Progenitor cell of endocrine pancreas (in vitro differentiated cells): ENCODE measurements at places on chromosomes 2 and 18. TPM values are rescaled to one million over a fixed set of nuclear protein-coding genes. Genes with fewer than 3 reads are reported as not detected.

Gene CD226
- 0.49 and 0.55 TPM in 2 replicates for total RNA-seq

Gene C2orf81
- 11.3 and 13.4 TPM in 2 replicates for total RNA-seq

GRCh38 chr2:227491386-227491785 lies 19.4 kb downstream of the AGFG1 start:
- H3K4me1 ChIP-seq = peaks cover 2% of the 10 kb centered on the region
- H3K27me3 ChIP-seq = no peaks in the 10 kb centered on the region
- peaks cover 8% of the 10 kb centered on the region for H3K36me3 ChIP-seq
- no peak overlapping the region for H3K27ac ChIP-seq
- no peak overlapping the region for H3K4me3 ChIP-seq
- no peak for DNase-seq

DNA sequence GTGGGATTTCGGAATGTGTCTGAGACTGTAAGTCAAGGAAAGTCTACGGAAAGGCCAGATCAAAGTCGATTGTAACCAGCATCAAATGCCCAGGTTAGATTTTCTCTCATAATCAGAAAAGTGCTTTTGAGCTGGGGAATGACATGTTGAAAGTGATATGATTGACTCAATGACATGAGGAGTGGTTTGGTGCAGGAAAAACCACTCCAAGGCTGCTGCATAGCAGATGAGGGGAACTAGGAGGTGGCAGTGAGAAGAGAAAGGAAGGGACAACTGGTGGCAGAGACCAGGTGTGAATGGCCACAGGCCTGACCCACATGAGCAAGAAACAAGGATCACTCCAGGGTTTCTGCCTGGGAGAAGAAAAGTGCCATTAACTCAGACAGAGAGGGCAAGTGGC lies 822 bp downstream of the SLC35F6 start:
- H3K36me3 ChIP-seq = no peaks in the 10 kb centered on the region
- DNase-seq = no peak
- H3K27me3 ChIP-seq = no peaks in the 10 kb centered on the region
- H3K27ac ChIP-seq = peak overlapping the region; percentile 80
- H3K4me3 ChIP-seq = peak overlapping the region; percentile 84
- peaks cover 8% of the 10 kb centered on the region for H3K4me1 ChIP-seq

GRCh38 chr2:149686136-149687051 lies 98.8 kb upstream of the MMADHC start:
- H3K4me1 ChIP-seq = no peaks in the 10 kb centered on the region
- no peak for DNase-seq
- peaks cover 4% of the 10 kb centered on the region for H3K36me3 ChIP-seq

DNA sequence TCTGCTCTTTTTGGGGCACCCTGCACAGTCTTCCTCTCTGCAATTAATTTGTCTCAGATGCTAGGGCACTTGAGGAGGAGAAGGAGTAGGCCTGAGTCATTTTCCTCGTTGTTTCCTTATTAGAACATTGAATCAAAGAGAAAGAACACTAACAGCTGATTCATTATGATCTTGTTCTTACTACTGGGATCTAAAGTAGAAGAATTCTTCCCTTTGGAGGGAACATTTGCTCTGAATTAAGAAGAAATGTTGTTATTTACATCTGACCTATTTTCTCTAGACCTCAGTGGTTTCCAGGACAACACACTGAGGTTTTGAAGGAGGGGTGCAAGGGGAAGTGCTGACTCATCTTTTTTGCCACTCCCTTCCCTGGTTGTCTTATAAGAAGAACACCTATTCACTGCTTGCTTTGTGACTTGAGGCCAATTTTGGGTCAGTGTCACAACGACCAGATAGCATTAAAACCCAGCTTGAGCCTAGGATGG lies 24.3 kb upstream of the STAT1 start:
- peaks cover 24% of the 10 kb centered on the region for H3K36me3 ChIP-seq
- H3K4me3 ChIP-seq = no peak overlapping the region
- peaks cover 11% of the 10 kb centered on the region for H3K4me1 ChIP-seq

- peak overlapping the region; percentile 60 for H3K4me3 ChIP-seq
- H3K36me3 ChIP-seq = no peaks in the 10 kb centered on the region
- H3K27me3 ChIP-seq = peaks cover 59% of the 10 kb centered on the region
Observed at GRCh38 chr2:144524118-144525009, 4.4 kb upstream of the ZEB2 start.
